NCI-H1694 treated with DMSO at 0.1 percent for 48 hours (cell line): ENCODE measurements at places on chromosomes 5 and 9.
A peak's percentile ranks its signal among the peaks of the same experiment; 100 is the strongest.

- no peak for DNase-seq
These were observed 416.1 kb upstream of the TRPC7 start for GRCh38 chr5:136781464-136781863.

DNA sequence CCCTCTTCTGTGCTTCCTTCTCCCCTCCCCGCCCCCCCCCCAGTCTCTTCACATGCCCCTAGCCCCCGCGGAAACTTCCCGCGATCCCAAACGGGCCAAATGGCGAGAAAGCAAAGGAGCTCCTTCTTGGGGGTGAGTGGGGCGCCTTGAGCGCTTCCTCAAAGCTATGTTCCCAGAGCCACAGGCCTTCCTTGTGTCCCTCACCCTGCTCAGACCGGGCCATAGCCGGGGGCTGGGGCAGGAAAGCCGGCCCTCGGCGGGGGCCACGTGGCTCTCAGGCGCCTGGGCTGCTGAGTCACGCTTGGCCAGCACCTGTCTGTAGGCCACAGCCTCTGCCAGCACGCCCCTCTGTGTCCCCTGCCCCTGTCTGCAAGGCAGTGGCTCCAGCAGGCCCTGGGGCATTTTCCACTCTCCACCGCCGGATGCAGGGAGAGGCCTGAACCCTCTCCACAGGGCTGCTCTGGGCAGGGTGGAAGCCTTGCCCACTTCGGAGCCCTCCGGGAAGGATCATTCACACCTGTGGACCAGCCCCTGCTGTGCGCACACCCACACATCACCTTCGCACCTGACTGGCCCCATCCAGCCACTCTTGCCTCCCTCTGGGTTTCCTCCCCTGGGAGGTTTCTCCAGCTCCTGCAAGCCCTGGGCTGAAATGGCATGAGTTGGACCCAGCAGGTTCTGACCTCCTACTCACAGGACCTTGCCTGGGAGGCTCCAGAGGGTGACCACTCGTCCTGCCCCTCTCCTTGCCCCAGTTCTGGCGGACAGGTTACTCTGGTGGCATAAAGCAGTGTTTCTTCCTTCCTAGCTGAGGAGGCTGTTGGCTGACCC lies 1.2 kb upstream of the SQSTM1 start:
- DNase-seq, result no peak

DNA sequence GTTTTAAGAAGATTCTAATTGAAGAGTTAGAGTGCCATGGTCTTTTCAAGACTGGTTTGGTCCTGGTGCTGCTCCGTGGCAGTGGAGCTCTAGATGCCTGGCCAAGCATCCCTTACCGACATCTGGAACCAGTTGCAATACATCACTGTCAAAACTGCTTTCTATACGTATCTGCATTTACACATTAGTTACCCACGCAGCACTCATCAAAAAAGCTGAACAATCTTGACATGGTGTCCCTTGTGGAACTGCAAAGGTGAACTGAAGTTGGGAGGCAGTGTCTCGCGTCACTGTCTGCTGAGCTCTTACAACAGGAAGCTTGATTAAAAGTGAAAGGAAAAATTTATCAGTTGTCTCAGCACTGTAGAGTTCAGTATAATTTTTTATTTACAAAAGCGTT lies 82.6 kb downstream of the PBX3 start:
- DNase-seq, result no peak

DNA sequence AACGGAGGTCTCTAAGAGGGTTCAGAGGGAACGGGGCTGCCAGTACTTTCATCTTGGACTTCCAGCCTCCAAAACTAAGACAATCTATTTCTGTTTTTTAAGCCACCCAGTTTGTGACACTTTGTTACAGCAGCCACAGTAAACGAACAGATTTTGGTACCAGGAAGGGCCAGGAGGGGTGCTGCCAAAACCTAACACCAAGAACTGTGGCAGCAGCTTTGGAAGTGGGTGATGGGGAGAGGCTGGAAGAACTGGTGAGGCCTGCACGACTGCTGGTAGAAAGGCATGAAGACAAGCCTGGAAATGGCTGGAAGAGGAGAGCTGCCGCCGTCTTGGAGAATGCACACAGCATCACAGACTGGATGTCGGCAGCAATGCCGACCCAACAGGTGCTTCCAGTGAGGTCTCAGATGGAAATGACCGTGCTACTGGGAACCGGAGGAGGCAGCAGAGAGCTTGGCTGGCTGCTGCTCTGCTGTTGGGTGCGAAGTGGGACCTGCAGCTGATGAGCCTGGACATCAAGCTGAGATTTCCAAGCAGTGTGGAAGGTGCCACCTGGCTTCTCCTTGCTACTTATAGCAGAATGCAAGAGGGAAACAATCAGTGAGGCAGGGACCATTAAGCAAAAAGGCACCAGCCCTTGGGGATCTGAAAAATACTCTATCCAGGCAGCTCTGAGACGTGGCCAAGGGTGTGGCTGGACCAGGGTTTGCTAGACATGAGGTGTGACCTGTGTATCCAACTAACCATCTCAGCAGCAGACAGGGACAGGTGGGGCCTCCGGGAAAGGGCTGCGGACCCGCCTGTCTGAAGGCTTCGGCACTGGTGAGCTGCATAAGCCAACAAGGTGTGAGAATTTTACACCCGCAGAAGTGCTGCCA lies 4.7 kb upstream of the TMEM210 start:
- DNase-seq, result peak; percentile 19

DNA sequence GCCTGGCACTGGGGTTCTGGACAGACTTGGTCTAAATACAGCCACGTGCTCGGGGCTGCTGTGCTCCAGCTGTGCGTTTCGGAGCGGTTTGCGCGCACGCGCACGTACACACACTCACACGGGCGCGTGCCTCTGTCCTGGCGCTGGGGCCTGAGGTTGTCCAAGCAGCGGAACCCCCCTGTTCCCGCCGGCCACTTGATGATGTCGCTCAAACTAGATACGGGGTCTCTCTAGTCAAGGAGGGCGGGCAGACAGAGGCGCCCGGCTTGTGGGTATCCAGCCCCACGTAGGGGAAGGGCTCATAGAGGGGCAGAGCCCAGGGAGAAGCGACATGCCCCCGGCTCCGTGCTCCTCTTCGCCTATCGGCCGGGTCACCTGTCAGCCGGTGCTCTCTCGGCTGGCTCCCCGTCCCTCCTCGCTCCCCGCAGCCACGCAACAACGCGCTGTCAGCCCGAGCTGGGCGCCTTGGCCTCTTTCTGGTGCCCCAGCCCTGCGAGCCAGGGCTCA lies 8.9 kb downstream of the NR2F1-AS1 start:
- DNase-seq, result no peak

DNA sequence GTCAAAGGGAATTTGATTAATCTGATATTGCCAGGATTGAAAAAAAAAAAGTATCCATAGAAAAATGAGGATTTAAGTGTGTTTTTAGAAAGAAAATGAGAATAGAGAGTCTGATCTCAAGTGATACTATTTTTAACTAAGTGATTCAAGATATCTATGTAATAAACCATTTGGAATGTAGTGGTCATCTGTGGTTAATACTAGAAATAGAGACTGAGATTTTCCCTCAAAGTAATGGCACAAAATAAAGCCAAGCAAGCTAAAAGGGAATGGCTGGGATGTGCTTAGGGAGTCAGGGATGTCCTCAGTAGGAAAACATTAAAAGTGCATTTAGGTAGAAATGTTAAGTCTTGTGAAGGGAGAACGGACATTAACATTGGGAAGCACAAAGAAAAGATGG lies 90.6 kb downstream of the FBXO4 start:
- no peak for DNase-seq

- no peak for DNase-seq
These were observed 3.3 kb upstream of the LCN2 start for GRCh38 chr9:128145951-128146351.
